ENCODE measurements at places on chromosomes 7 and 10.
A peak's percentile ranks its signal among the peaks of the same experiment; 100 is the strongest.

DNA sequence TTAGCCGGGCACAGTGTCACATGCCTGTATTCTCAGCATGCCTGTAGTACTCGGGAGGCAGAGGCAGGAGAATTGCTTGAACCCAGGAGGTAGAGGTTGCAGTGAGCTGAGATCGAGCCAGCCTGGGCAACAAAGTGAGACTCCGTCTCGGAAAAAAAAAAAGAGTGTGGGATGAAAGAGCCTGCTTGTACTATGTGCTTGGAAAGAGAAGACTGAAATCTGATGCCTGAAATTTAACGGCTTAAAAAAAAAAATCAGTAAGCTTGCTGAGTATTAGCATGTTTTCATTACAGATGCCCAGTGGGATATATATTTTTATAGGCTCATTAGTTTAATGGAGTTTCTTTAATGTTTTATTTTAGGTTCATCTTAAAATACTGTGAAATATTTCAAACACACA lies 4.2 kb downstream of the NT5C2 start:
- DNase-seq, result no peak

GRCh38 chr10:95454356-95454755 lies 106.8 kb downstream of the SORBS1 start:
- DNase-seq, result no peak

GRCh38 chr10:6070660-6071059 lies 8.5 kb upstream of the IL2RA start:
- no peak for DNase-seq

DNA sequence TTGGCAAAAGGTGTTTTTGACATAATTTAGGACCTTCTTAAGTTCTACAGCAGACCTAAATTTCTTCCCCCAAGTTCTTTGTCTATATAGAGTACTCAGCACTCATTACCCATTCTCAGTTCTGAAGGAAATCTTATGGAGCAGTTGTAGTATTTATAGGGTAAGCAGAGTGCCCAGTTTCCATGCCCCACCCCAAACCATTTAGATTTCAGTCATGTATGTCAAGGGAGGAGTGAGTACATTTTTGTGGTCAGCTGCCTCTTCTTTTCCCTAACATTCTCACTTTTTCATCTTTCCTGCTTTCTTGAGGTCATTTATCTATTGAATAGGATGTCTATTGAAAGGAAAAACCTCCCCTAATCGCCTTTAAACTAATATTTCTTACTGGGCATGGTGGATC lies 83.3 kb downstream of the KAT6B start:
- no peak for DNase-seq

- DNase-seq, result peak; percentile 63
Observed at GRCh38 chr7:141073173-141073640, 657 bp upstream of the TMEM178B start.

- DNase-seq, result no peak
Observed at GRCh38 chr7:35691827-35692307, 3.1 kb downstream of the HERPUD2 start.

- no peak for DNase-seq
Observed at GRCh38 chr7:25947669-25948516, 204.1 kb upstream of the NFE2L3 start.

DNA sequence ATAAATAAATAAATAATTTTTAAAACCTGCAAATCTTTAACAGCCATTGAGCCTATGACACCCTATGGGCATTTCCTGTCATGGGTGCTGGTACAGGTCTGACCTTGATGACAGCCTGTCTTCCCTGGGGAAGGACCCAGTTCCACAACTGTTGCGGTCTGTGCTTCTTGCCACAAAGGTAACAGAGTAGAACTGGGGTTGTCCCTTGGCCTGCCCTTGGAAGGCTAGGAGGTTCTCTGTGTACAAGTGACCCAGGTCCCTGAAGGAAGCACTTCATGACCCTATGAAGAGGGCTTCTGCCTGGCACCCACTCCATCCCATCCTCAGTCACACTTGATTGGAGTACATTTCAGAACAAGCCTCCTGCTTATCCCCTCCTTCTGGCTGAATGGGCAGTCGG lies 66.9 kb downstream of the OGDH start:
- DNase-seq, result no peak

DNA sequence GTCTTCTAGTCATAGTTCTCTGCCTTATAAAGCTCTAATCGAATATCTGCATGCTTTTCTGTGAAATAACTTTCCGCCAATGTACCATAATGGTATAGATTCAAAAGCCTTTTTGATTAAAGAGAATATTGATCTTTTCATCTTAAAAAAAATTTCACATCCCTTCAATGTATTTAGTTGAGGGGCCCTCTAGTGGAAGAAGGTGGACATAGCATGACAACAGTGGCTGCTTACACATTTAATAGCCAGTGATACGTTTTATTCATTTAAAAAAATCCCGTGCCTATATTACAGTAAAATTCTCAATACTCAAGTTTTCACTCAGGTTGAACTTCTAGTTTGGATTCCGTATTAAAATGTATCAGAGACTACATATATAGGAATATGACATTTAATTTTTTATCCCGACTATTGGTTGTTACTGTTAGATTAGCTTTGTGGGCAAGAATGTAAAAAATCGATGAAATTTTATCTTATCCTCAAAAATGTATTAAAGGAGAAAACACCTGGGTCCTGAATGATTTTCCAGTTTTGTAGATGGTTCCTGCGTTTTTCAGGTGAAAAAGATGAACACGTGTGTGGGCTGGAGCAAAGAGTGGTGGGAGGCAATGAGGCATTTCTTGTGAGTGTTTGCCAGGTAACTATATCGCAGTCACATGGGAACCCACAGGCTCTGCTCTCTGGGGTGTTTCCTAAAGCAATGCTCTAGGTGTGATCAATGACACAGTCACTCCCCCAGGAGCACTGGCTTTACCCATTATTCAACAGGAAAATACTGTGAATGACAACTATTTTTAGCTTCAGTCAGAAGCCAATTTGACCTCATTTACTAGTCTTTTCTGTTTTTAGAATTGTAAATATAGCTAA lies 24.1 kb upstream of the PNLIP start:
- peak; percentile 20 for DNase-seq

DNA sequence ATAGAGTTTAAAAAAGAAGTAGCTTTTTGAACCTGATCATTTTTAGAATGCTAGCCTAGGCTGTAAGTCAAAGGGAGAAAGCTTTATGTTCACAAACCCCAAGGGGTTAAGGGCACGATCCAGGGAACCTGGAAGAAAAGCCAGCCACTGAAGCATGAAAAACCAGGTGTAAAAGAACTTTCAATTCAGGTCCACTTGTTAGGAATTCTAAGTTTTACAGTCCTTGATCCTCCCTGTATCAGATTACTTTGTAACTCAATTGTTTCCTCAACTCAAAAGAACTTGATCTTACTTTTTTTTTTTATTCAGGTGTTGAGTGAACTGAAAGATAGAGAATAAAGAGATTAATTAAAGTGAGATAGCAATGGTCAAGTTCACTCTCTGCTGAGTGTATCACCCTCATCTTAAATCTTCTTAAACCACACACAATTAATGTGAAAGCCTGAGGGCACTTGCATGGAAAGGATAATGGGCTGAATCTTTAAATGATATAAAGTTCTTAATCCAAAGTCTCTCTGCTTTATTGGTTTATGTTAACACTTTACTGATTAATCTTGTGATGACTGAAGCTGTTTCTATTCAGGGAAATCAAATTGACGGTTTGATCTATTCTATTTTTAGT lies 672.2 kb upstream of the LRRN3 start:
- no peak for DNase-seq

GRCh38 chr7:114412548-114412947 lies 2.1 kb upstream of the FOXP2 start:
- DNase-seq, result no peak

DNA sequence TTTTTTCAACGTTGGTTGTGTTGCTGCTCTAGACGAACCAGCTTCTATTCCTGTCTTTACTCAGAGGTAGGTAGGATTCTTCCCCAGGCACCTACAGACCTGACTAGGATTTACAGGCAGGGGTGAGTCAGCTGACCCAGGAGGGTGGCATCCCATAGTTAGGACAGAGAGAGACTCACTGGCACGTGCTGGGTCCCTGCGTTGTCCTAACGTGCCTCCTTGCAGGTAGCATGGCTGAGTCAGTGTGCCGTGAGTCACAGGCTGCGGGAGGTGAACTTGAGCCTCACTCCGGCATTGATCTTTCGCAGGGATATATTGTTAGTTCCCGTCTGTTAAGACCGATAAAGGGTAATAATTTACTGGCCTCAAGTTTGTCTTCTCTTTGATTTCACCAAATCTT lies 96.5 kb downstream of the PFKFB3 start:
- DNase-seq, result no peak

- no peak for DNase-seq
Observed at GRCh38 chr7:89761173-89761572, 393.1 kb upstream of the STEAP1 start.
